ENCODE measurements at places on chromosomes 3 and 15.

- DNase-seq: no peak
These were observed 118.8 kb downstream of the SRGAP3 start for GRCh38 chr3:9130345-9131305.

GRCh38 chr3:40663280-40663679 lies 138.5 kb downstream of the ZNF621 start:
- DNase-seq: no peak

DNA sequence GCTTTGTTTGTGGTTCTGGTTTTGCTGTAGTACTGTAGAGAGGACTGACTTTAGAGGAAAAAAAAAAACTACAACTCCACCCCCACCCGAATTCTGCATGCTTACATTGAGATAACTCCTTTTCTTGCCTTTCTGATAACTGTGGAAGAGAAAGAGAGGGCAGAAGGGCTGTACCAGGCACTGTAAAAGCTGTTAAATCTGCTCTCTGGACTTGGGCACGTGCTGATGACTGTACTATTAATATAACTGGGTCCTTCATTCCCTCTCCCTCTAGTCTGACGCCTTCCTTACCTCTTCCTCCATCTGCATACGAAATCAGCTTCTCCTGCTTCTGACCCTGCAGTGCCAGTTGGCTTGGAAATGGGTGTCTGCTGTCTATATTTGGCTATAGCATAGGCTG lies 15.0 kb downstream of the MAPKBP1 start:
- DNase-seq: no peak

GRCh38 chr3:1117843-1118473 lies 25.1 kb downstream of the CNTN6 start:
- no peak for DNase-seq

DNA sequence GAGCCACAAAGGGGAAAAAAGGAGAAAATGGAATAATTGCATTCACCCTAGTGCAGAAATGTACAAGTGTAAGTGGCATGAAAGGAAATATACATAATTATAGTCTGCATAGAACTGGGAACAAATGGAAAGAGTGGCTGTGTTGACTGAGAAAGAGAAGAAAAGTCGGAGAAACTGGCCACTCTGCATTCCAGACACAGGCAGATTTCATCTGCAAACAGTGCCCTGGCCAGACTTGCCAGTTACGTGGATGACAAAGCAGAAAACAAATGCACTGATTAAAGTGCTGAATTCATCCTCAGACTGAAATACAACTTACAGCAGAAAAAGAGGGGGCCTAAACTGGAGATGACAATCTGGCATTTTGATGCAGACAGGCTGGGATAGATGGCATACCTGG lies 129.8 kb downstream of the FGF12 start:
- no peak for DNase-seq

Data from activated T-helper 1 cell treated with anti-CD3 and anti-CD28 coated beads, Interleukin-2, amount 50 U/mL, for 16 hours (primary cell).